ENCODE measurements at places on chromosomes 2 and 18. TPM values are rescaled to one million over a fixed set of nuclear protein-coding genes. Genes with fewer than 3 reads are reported as not detected.

ABCG8 gene
- not detected for polyA plus RNA-seq

OTOS gene
- polyA plus RNA-seq, result not detected

ALK gene
- not detected for polyA plus RNA-seq

PTPN4 gene
- 5.7 TPM for polyA plus RNA-seq

DNAJC5G gene
- not detected for polyA plus RNA-seq

DSG1 gene
- polyA plus RNA-seq, result not detected

COBLL1 gene
- 0.24 TPM for polyA plus RNA-seq

SCN7A gene
- polyA plus RNA-seq, result not detected

FTCDNL1 gene
- 7.3 TPM for polyA plus RNA-seq

BOLL gene
- polyA plus RNA-seq, result not detected

TEX44 gene
- polyA plus RNA-seq, result not detected

AGBL5 gene
- polyA plus RNA-seq, result 4.4 TPM

CD8B2 gene
- not detected for polyA plus RNA-seq

FER1L5 gene
- not detected for polyA plus RNA-seq
